ENCODE measurements at places on chromosomes 7 and 10.

DNA sequence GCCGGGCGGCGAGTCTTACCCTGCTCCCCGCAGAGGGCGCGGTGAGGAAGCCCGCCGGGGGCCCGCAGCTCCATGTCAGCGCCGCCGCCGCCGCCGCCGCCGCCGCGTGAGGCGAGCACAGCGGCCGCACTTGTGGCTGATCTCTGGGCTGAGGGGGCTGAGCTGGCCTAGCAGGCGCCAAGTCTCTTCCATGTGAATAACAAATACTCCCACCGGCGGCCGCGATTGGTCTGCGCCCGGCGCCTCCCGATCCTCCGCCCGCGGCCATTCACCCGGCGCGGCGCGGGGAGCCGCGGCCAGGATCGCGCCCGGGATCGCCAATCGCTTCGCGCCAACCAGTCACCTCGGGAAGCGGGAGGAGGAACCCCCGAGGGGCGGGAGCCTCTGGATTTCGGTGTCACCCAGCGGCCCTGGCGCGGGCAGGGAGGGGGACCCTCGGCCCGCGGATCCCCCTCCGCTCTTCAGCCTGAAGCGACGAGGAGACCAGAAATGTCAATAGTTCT is at the start of gene GRM8:
TSS of gene GRM8 (minus strand) at position 164 of the 503 bp plus-strand sequence.
- DNase-seq: no peak

- no peak for DNase-seq
Observed at GRCh38 chr10:120394446-120394845, 62.6 kb upstream of the PLPP4 start.

DNA sequence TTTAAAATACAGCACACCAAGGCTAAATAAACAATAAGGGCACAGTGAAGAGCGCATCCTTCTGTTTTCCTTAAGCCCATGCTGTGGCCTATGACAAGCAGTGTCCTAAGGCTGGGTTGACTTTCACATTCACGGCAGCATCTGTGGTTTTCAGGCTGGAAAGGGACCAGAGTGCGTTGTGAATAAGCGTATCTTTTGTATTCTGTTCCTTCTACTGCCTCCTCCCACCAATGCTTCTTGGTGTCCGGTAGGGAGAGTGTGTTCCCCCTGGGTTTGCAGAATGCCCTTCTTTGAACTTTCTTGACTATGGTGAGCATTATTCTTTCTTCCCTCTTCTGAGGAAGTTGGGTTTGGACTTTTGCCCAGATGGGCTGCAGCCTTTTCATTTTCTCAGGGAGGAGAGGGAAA is 73.6 kb downstream of the ABCA13 start:
- DNase-seq: no peak

DNA sequence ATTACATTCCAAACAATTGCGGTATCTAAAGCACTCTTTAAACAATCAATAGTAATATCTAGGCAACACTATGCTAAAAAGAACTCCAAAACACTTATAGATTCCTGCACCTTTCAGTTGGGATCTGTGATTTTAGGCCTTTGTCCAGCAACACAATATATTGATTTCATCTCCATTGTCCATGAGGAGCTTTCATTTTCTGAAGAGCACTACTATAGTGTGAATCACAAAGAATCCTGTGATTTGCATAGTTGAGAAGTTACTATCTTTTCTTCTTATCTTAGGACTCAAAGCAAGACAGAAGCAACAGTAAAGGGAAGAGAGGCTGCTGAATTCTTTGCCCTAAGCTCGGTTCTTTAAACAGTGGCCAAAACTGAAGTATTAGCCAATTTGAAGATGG is 846.8 kb downstream of the IPMK start:
- DNase-seq: no peak

DNA sequence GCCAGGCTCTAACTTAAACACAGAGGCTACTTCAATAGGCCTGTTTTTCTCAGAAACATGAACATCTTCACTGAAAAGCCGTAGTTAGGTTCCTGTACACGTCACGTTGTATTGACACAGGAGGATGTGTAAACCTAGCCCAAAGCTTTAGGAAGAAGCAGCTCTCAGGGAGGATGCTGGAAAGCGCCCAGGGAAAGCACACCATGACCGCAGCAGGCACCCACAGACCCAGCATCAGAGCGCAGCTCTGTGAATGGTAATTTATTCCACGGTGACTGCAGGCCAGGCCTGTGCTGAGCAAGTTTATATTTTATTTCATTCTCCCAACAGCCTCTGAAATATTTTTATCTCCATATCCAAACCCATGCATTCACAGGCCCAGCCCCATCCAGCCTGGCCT is 51.1 kb downstream of the ASB13 start:
- DNase-seq: no peak

GRCh38 chr7:64888901-64889685 is 14.0 kb upstream of the ZNF273 start:
- DNase-seq: no peak

DNA sequence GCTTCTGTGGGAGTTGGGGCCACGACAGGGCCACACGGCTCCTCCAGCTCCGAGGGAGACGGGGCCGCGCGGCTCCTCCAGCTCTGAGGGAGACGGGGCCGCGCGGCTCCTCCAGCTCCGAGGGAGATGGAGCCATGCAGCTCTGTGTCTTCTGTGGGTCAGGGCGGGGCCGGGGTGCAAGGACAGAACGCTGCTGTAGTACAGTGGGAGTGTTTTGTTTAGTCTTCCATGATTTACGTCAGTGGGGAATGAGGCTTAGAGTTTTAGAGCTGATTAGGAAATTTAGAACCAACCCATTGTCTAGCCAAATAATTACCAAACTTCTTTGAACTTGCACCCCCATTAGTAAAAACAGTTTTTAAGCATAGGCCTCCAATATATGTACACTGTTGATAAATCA is 32.9 kb upstream of the PRKAR1B start:
- DNase-seq: no peak

DNA sequence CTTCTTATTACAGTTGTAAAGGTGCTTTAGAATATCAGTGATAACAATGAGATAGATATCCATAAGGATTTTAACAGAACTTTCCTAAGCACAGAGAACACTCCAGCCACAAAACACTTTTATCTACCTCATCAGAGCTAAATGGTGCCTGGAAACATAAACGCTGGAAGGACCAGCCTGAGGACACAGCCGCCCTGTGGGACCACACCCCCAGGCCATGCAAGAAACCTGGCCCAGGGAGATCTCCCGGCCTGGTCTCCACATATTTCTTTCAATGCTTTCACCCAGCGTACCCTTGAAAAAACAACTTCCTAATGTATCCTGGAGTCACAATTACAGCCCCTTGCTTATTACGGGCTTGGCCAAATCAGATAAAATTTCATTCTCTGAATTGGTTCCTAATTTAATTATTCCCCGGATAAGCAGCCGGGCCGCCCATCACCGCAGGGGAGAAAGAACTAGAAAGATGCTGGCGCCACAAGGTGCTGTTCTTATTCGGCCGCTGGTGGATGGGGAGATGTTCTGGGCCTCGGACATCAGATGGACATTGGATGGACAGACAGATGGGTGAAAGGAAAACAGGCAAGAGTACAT is 11.8 kb downstream of the CHST15 start:
- no peak for DNase-seq

DNA sequence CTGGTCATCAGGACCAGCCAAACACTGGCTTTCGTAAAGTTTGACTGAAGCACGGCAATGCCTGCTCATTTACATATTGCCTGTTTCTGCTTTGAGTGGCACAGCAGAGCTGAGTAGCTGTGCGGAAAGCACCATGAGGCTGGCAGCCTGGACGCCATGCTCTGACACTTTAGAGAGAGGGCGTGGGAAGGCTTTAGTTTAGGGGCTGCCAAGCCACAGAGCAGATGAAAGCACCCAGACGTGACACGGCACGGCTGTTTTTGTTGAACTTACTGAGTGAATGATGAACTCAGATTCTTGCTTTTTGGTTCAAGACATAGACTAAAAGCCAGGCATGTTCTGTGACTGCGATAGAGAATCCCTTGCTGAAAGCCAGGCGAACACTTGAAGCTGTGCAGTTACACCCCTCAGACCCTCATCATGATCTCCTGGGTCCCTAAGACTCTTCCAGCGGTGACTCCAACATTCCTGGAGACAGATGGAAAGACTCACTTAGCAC is 182.1 kb downstream of the ZMYND11 start:
- no peak for DNase-seq

GRCh38 chr10:48608976-48609375 is 4.1 kb upstream of the ARHGAP22 start:
- no peak for DNase-seq

- DNase-seq: no peak
Observed at GRCh38 chr10:36819781-36820180, 305.6 kb upstream of the ANKRD30A start.

GRCh38 chr10:71513936-71514335 is 117.2 kb downstream of the CDH23 start:
- DNase-seq: no peak

- DNase-seq: no peak
Observed at GRCh38 chr7:93958216-93958615, 36.7 kb downstream of the GNG11 start.

GRCh38 chr10:21292763-21293517 is 232.5 kb downstream of the SKIDA1 start:
- no peak for DNase-seq

GRCh38 chr7:19213746-19214145 is 68.5 kb upstream of the FERD3L start:
- DNase-seq: no peak

GRCh38 chr7:17357952-17358351 is 59.5 kb downstream of the AHR start:
- DNase-seq: no peak

- DNase-seq: no peak
Observed at GRCh38 chr7:16007911-16008310, 321.4 kb upstream of the MEOX2 start.

- no peak for DNase-seq
Observed at GRCh38 chr7:33075818-33076518, 13.4 kb upstream of the NT5C3A start.
